Dermis microvascular lymphatic vessel endothelial cell (primary cell): ENCODE measurements at places on chromosomes 13 and 19. TPM values are rescaled to one million over a fixed set of nuclear protein-coding genes. Genes with fewer than 3 reads are reported as not detected.

- peak; percentile 41 for DNase-seq
These were observed 110.1 kb upstream of the RXFP2 start for GRCh38 chr13:31629085-31629780.

GRCh38 chr13:22800526-22801401 lies 380.0 kb upstream of the SGCG start:
- DNase-seq: no peak

DNA sequence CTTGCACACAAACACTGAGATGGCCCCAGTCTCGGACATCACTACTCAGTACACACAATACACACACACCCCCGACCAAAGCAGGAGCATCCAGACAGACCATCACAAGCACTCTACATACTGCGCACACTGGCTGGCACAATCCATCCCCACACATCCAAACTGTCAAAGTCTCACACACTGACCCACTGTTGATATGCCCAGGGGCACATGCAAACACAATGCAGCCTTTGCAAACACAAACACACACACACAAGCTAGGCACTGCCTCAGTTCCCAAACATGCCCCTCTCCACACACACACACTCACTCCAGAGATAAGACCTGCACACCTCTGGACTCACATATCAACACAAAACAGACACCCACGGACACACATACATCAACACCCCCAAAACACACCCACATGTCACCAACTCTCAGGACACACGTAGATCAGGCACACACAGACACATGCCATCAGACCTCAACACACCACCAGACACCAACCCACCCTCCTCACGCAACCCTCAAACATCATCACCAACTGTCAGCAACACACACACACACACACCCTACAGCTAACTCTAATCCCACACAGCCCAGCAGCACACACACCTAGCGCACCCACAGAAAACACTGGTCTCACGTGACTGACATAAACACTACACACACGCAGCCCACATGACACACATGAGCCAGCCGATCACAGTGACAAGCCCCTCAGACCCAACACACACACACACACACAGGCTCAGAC lies 1.9 kb downstream of the BBC3 start:
- no peak for DNase-seq

DNA sequence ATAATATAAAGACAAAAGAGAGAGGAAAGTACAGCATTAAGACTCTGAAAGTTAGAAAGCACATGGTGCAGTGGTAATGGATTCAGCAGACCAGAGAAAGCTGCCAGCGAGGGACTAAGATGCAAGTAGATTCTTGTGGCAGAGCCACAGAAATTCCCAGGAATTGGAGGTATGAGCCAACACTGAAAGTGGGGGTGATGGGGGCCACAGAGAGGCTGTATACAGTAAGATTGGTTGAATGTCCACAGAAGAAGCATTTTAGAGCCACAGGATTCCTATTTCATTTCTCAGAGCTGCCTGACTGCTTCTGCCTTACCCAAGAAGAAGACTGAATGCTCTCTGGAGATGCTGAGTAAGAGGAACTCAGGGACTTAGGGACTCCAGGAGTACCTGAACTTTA lies 295.0 kb downstream of the LMO7 start:
- no peak for DNase-seq

The LENG9 gene
- total RNA-seq: 4.0 and 4.9 TPM in 2 replicates

DNA sequence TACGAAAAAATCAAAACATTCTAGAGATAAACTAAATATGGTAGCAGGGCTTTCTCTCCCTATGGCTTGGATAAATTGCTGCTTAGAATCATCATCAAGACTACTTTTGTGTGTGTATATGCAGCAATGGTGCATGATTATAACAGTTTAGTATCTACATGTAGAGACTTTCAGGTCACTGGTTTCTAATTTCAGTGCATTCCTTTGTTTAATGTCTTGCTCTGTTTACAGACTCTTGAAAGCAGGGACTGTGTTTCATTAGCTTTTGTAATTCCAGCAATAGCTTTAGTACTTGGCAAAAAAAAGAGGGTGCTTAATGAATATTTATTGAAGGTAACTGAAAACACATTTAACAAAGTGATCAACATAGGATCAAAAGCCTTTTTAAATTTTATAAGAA lies 420.7 kb downstream of the PCDH9 start:
- no peak for DNase-seq

GRCh38 chr13:64928696-64929499 lies 2301.2 kb downstream of the PCDH9 start:
- DNase-seq: peak; percentile 2

The SHANK1 gene
- under 0.01 and 0.13 TPM in 2 replicates for total RNA-seq

DNA sequence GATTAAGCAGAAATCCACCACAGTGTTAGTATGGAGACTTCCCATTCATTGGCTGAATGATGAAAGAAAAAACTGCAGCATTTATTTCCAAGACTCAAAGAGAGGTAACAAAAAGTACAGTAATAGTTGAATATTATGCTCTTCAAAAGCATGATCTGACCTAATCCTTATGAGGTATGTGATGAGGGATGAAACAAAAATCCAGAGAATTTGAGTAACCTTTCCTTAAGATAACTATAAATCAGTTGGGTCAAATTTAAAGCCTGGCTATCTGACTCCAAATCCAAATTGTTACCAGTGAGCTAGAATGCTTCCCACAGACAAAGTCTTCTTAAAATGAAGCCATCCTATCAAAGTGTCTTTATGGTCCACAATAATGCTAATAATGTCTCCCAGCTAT lies 38.1 kb downstream of the NUFIP1 start:
- DNase-seq: no peak

DNA sequence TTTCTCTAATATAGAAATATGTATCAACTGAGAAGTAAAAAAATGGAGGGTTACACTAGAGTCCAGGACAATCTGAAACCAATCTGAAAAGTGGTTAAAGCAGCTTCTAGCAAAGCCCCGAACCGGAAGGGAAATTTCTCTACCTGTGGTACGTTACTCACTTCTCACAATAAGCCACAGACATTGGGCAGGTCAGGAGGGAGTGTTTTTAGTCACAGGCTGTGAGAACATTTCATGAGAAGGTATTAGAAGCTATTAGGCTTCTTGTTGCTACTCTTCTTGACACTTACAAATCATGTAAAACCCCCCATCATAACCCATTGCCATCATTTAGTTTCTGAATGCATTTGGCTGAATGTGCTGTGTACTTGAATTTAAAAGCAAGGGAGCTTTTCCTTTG lies 120.9 kb downstream of the NUFIP1 start:
- no peak for DNase-seq
